Stimulated activated CD8-positive, alpha-beta memory T cell treated with anti-CD3 and anti-CD28 coated beads, Interleukin-4, amount 100 ng/mL, for 48 hours (primary cell): ENCODE measurements at places on chromosomes 4 and X.

DNA sequence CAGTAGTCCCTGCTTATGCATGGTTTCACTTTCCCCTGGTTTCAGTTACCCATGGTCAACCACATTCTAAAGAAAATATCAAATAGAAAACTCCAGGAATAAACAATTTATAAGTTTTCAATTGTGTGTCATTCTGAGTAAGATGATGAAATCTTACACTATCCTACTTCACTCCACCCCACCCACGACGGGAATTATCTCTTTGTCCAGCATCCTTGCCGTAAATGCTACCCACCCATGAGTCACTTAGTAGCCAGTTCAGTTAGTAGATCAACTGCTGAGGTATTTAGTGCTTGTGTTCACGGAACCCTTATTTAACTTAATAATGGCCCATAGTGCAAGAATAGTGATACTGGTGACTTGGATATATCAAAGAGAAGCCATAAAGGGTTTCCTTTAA is 91.4 kb downstream of the KLHL13 start:
- DNase-seq = no peak

DNA sequence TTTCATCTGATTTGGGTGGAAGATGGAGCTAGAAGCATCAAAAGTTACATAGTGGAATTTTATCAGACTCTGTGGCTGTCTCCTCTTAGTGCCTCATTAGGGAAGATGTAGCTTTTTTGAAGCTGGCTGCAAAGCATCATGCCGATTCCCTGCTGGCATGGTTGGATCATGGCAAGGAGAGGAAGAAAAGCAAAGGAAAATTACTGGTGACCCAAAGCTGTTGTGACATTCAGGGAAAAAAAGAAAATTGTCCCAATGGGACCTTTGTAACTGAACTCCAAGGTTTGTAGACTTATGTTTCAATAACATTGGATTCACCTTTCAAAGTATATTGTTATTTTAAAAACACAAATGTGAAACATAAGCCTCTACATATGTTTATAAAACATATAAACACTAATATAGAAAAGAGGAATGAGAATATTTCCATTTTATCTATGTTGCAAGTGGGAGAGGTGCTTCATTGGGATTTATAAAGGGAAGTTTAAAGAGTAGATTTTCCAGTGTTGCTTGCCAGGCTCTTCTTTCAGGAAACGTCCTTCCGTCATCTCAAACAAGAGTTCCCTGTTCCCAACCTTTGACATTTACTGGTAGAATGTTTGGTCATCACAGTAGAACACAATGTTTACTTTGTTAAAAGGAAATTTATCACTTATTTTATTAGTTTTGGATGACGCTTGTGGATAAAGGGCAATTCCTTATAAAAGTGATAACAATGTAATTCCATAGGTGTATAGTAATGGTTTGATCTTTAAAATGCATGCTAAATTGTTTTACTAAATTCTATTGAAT is 190.1 kb upstream of the GPRIN3 start:
- no peak for DNase-seq

- no peak for DNase-seq
Measured at GRCh38 chrX:150530821-150531220, 37.6 kb upstream of the MTM1 start.

- DNase-seq = no peak
Measured at GRCh38 chr4:61462451-61463326, 262.6 kb downstream of the ADGRL3 start.

DNA sequence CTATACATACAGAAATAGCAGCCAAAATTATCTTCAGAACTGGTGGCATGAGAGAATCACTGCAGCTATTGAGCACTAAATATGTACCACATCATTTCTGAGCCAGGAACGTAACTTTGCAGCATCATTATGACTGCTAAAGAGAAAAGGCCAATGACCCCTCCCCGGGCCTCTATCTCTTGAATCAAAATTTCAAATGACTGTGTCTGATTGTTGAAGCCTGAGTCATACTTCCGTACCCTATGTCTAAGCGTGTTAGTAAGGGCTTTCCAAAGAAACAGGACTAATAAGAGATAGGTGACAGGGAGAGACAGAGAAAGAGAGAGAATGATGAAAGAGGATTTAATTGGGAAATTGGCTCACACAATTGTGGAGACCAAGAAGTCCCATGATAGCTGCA is 445.5 kb upstream of the SPANXN1 start:
- no peak for DNase-seq

DNA sequence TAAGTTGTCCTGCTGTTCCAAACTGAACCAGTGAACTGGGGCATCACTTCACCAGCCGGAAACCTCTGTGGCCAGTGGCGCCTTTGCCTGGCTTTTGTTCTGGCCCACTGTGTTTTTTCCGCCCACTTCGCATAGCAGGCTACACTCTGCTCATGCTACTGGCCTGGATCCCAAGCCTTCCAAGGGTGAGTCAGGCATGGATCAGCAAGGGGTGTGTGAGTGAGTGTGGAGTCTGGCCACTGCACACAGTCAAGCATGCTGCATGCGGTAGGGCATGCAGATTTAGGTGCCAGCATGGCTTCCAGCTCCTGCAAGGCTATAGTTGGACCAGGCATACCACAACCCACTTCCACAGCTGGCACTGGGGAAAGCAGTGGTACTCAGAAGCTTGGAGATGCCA is 1967.9 kb downstream of the C4orf33 start:
- no peak for DNase-seq

GRCh38 chrX:70664726-70665125 is 220.1 kb downstream of the DLG3 start:
- no peak for DNase-seq

GRCh38 chrX:8390771-8391170 is 73.9 kb upstream of the VCX3B start:
- DNase-seq = no peak

DNA sequence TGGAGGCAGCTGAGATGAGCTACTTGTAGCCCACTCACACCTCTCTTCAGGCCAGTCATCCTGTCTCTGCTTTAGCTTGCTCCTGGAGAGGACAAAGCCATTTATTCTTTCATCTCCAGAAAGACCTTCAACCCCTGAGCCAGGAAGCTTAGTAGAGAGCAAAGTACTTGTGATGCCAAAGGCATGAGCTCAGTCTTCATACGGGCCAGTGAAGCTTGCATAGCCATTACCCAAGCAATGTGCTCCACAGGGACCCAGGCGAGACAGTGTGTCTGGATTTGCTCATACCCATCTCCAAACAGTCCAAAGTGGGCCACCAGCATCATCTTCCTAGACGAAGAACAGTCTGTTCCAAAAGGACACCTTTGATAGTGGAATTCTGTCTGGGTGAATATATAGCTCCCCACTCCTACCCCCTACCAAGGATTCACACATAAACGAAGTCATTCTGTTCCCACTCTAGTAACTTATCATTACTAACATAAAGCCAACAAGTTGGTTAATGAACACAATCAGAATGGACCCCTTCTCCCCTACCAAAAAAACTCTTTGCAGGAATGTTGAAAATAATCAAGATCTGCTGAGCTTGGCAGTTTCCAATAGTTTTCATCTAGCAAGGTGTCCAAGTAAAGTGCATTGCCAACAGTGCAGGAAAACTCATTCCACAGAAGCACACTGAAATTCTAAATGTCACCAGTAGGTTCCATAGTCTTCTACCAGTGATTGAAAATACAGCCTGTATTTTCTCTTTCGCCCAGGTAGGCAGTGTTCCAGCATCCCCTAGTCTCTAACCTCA is 6.7 kb downstream of the TNMD start:
- DNase-seq = no peak

GRCh38 chr4:109751852-109752251 is 22.0 kb upstream of the PLA2G12A start:
- DNase-seq = no peak

GRCh38 chrX:38513112-38513742 is 48.1 kb upstream of the TSPAN7 start:
- DNase-seq = no peak

GRCh38 chr4:107129076-107129475 is 93.0 kb upstream of the DKK2 start:
- DNase-seq = no peak

DNA sequence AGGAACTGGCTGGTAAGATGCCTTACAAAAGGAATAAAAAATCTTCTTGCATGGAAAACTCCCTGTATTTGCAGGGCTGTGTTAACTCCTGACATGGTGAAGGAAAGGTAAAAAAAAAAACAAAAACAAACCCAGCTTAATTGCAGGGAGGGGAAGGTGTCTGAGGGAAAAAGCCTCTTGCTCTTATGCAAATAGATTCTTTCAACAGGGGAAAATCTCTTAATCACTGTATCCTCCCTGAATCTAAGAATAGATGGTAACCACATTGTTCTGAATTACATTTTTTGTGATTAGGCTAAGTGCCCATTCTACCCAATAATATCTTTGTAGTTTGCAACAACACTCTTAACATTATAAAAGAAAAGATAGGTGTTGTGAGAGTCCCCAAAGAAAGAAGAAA is 172.6 kb downstream of the RBM46 start:
- DNase-seq = no peak

GRCh38 chr4:64940698-64941097 is 531.4 kb upstream of the TECRL start:
- no peak for DNase-seq

DNA sequence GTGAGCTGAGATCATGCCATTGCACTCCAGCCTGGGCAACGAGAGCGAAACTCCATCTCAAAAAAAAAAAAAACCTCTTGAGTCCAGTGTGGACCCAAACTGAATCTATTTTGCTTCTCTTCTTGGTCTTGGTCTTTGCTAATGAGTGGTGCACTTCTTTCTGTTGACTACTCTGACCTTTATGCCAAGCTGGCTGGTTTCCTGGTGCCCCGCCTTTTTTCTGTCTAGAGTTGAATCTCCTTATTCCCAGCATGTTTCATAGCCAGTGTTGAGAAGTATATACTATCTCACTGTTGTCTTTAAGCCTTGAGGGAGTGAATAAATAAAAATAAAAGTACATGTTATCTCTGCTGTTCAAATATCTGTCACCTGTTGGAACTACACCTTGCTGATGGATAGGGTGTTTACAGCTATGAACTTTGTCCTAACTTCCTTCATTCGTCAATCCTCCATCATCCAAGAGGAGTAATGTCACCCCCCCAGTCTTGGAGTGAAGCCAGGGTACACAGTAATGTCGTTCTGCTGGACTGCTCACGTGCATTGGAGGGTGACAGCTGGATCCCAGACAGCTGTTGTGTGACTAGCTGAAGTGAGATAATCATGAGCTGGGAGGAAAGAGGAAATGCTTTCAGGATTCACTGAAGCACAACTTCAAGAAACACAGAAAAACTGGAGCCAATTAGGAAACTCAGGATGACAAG is 99.3 kb upstream of the PRKG2 start:
- no peak for DNase-seq

GRCh38 chr4:41346306-41347061 is 89.8 kb downstream of the UCHL1 start:
- no peak for DNase-seq
